ENCODE measurements at places on chromosomes 3 and 15. TPM values are rescaled to one million over a fixed set of nuclear protein-coding genes. Genes with fewer than 3 reads are reported as not detected.

DNA sequence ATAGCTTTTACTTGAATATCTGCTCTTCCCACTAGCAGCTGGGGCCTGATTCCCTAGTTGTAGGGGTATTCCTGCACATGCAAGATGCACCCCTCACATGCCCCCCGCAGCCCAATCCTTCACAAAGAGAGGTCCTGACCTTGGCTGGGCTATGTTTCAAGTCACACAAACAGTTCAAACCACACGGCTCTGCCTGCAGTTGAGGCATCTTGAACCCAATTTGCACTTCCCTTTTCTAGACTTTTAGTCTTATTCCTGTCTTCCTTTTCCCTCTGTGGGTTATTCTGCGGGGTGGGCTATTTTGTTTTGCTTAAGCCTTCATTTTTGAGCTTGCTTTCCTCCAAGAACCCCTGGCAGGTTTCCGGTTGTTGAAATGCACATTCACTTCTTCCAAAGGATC is 13.3 kb upstream of the CCR1 start:
- DNase-seq, result no peak

- no peak for DNase-seq
Observed at GRCh38 chr3:183394150-183394549, 34.3 kb downstream of the MCF2L2 start.

The SCG3 gene
- not detected for polyA plus RNA-seq

DNA sequence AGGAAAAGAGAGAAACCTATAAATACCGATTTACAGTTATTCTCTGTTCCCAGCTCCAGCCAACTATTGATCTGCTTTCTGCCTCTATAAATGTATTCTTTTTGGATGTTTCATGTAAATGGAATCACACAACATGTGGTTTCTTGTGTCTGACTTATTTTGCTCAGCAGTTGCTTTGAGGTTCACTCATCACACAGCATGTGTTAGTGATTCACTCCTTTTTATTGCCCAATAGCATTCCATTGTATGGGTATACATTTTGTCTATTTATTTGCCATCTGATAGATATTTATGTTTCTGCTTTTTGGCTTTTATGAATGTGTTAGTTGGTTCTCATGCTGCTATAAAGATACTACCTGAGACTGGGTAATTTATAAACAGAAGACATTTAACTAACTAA is 23.6 kb downstream of the CCR1 start:
- no peak for DNase-seq

- no peak for DNase-seq
Observed at GRCh38 chr3:122716667-122717066, 36.0 kb downstream of the PARP14 start.

- no peak for DNase-seq
Observed at GRCh38 chr3:183816681-183817510, 8.5 kb downstream of the MAP6D1 start.

GRCh38 chr3:71701251-71701762 is 23.9 kb downstream of the EIF4E3 start:
- DNase-seq, result no peak

The LCMT2 gene
- polyA plus RNA-seq, result 2.9 TPM

GRCh38 chr3:102074946-102075345 is 225.6 kb downstream of the NFKBIZ start:
- DNase-seq, result no peak

DNA sequence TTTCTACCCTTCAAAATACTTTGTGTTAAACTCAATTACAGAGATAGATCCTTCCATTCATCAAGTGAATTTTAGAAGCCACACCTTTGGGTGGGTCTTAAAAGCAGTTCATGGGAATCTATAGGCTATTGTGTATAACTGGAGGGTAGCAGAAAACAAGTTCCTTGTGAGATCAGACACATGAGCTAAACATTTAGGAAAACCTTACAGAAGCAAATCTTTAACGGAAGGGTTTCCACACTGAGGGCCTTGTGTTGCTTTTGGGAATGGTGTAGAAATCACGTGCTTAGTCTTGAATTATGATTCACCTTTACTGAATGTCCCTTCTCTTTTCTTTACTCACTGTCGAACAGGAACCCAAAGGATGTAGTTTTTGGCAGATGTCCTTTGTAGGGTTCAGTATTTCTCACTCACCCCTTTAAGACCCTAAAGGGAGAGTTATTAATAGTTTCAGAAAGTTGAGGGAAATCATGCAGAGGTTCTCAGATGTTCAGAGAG is 257.3 kb upstream of the CTDSPL start:
- no peak for DNase-seq

DNA sequence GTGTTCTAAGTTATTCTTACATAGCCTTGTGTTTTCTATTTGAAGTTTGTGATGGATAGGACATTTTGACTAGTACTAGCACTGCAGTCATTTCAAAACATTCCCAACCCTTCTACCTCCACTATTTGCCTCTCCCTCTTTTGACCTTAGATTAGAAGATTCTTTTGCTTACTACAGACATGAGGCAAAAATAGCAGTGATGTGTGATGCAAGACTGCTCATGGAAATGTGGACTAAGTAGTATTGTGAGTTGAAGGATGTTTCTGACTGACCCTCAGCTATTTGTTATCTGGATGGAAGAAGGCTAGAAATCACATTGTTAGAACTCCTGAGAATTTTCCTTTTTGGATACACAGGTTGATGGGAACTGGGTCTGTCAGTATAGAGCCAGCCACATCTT is 45.9 kb downstream of the ATP2C1 start:
- DNase-seq, result no peak

The ALDH1L1 gene
- polyA plus RNA-seq, result not detected

The TWF2 gene
- 124 TPM for polyA plus RNA-seq

GRCh38 chr3:167350245-167350862 is 29.7 kb downstream of the ZBBX start:
- no peak for DNase-seq

GRCh38 chr3:105323274-105323599 is 43.5 kb upstream of the ALCAM start:
- no peak for DNase-seq

The ARGFX gene
- not detected for polyA plus RNA-seq
